ENCODE measurements at places on chromosomes 5 and 9. TPM values are rescaled to one million over a fixed set of nuclear protein-coding genes. Genes with fewer than 3 reads are reported as not detected.

GRCh38 chr9:18629136-18629535, 155.2 kb downstream of the ADAMTSL1 start:
- no peak for DNase-seq

GRCh38 chr5:149381986-149382338, 2.9 kb upstream of the IL17B start:
- peak; percentile 78 for DNase-seq

Gene IRGM
- total RNA-seq, result 4.1 TPM

Gene HOMER1
- total RNA-seq, result 3.1 TPM

Gene HTR4
- not detected for total RNA-seq

Data from activated CD8-positive, alpha-beta T cell treated with anti-CD3 and anti-CD28 coated beads, Interleukin-2, amount 10 ng/mL, durations not matched to agents 7 days and 5 days (primary cell).